Cardiac muscle cell (in vitro differentiated cells and primary cell): ENCODE measurements at places on chromosomes 6 and 20. TPM values are rescaled to one million over a fixed set of nuclear protein-coding genes. Genes with fewer than 3 reads are reported as not detected.

MATN4 gene
- total RNA-seq = not detected in 2 replicates

DNA sequence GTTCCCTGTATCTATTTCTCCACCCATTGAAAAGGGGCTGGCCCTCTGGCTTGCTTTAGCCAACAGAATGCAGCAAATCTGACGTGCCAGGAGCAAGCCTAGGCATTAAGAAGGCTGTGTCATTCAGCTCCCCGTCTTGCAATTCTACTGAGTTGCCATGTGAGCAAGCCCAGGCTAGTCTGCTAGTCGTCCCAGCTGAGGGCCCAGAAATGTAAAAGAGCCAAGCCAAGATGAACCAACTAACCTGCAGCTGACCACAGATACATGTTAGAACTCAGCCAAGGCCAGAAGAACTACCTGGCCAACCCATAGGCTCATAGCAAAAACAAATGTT is 30.1 kb downstream of the PREP start:
- no peak for DNase-seq
- H3K4me1 ChIP-seq = no peaks in the 10 kb centered on the region
- no peak overlapping the region for H3K27ac ChIP-seq
- no peaks in the 10 kb centered on the region for H3K27me3 ChIP-seq

DACT2 gene
- total RNA-seq = 0.49 and 0.71 TPM in 2 replicates

DNA sequence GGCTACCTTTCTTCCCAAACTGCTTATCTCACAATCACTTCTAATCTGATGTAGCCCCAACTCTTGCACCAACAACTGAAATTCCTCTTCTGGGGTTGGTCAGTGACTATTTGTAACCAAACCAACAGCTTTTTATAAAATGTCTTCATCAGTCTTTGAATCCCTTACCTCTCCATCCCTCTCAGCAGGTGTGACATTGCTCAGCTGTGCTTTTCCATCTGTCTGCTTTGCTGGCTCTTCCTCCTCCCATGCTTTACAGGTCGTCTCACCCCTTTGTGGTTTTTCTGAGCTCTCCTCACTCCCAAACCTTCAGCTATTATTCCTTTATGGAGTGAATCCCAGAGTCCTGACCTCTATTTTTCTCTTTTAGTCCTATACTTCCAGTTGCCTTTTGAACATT is 5.9 kb downstream of the MAP7 start:
- H3K4me3 ChIP-seq = no peak overlapping the region
- no peaks in the 10 kb centered on the region for H3K36me3 ChIP-seq
- peaks cover 11% of the 10 kb centered on the region for H3K27me3 ChIP-seq

DNA sequence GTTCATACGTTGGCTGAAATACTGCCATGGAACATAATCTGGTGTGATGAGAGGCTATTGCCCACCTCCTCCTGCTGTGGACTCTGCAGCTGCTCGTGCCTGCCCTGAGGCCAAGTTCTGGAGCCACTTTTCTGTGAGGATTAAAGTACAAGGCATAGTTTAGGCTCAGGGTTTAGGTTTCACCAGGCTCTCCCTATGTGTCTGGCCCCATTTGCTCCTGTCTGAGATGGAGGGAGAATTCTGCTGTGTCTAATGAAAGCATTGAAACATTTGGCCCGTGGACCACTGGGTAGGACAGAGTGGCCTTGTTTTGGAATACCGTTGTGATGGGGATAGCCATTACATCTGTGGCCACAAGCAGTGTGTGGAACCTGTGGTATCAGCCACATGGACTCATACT is 5.9 kb downstream of the WRNIP1 start:
- peaks cover 42% of the 10 kb centered on the region for H3K4me1 ChIP-seq
- H3K36me3 ChIP-seq = no peaks in the 10 kb centered on the region
- no peaks in the 10 kb centered on the region for H3K27me3 ChIP-seq
- no peak for DNase-seq
- H3K27ac ChIP-seq = no peak overlapping the region
- no peak overlapping the region for H3K4me3 ChIP-seq

BPIFA1 gene
- not detected in 2 replicates for total RNA-seq

DNA sequence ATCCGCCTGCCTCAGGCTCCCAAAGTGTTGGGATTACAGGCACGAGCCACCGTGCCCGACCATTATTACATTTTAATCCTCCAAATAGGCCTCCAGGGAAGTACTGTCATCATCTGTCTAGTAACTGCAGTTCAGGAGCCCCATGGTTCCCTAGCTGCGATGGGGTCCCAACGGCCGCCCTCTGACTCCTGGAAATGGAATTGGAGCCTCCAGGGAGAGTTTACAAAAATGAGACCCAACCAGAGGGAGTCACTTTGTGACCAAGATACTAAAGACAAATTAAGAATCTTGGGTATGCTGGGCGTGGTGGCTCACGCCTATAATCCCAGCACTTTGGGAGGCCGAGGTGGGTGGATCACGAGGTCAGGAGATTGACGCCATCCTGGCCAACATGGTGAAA is 36.7 kb downstream of the TFAP2C start:
- H3K4me3 ChIP-seq = no peak overlapping the region
- H3K27ac ChIP-seq = no peak overlapping the region

GRCh38 chr20:47102629-47103028 is 208.0 kb downstream of the EYA2 start:
- H3K4me3 ChIP-seq = no peak overlapping the region
- no peak for DNase-seq
- no peaks in the 10 kb centered on the region for H3K4me1 ChIP-seq
- no peaks in the 10 kb centered on the region for H3K27me3 ChIP-seq
- H3K27ac ChIP-seq = no peak overlapping the region
- no peaks in the 10 kb centered on the region for H3K36me3 ChIP-seq
